ENCODE measurements at places on chromosomes 5 and 9.
A peak's percentile ranks its signal among the peaks of the same experiment; 100 is the strongest.

GRCh38 chr5:3126639-3127038 lies 375.2 kb upstream of the IRX2 start:
- DNase-seq: no peak

DNA sequence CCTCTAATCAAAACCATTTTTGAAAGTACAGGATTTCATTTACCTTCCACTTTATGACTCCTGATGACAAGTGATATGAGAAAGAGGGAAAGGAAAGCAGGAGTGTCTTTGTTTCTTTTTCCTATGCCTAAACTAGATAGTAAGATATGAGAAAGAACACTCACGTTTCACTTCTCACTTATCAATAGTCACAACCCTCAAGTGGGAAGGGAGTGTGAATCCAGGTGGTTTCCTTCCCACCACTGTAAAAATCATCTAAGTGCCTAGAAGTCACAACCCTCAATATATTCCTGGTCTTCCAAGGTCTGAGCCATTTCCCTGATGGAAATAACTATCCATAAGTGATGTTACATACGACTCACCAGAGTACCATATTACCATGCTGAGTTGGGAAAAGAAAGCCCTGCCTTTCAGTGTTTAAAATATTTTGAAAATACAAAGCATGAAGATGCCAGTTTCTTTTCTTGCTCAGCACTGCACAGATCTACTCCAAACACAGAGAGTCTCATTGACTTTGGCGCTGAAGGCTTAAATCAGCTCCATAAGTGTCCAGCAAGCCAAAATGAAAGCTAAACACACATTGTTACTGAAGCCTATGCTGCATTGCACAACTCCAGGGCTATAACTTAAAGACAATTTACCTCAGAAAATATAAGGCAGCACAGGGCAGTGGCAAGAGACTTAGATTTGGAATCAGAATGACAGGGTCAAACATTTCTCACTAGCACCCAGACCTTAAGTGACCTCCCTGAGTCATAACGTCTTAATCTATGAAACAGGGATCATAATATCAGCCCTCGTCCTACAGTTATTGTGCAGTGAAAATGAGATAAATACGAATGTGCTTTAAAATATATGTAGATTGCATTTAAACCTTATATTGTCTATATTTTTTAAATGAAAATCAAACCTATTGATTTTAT lies 301.2 kb downstream of the KIAA0825 start:
- DNase-seq: no peak

GRCh38 chr9:127937056-127937387 lies 632 bp downstream of the DPM2 start:
- no peak for DNase-seq

- no peak for DNase-seq
These were observed 62.3 kb downstream of the HMCN2 start for GRCh38 chr9:130327781-130328348.

DNA sequence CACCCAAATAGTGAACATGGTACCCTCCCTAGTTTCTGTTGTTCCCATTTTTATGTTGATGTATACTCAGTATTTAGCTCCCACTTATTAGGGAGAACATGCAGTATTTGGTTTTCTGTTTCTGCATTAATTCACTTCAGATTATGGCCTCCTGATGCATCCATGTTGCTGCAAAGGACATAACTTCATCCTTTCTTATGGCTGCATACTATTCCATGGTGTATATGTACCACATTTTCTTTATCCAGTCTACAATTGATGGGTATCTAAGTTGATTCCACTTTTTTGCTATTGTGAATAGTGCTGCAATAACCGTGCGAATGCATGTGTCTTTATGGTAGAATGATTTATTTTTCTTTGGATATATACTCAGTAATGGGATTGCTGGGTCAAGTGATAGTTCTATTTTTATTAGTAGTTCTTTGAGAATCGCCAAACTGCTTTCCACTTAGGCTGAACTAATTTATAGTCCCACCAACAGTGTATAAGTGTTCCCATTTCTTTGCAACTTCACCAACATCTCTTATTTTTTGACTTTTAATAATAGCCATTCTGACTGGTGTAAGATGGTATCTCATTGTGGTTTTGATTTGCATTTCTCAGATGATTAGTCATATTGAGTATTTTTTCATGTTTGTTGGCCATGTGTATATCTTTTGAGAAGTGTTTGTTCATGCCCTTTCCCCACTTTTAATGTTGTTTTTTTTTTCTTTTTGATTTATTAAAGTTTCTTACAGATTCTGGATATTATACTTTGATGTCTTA lies 79.6 kb downstream of the SMIM15 start:
- no peak for DNase-seq

GRCh38 chr5:111530298-111530740 lies 18.0 kb upstream of the STARD4 start:
- peak; percentile 17 for DNase-seq

Measured in posterior cingulate gyrus (tissue), 11 donors.